ENCODE measurements at places on chromosomes 11 and 22.

DNA sequence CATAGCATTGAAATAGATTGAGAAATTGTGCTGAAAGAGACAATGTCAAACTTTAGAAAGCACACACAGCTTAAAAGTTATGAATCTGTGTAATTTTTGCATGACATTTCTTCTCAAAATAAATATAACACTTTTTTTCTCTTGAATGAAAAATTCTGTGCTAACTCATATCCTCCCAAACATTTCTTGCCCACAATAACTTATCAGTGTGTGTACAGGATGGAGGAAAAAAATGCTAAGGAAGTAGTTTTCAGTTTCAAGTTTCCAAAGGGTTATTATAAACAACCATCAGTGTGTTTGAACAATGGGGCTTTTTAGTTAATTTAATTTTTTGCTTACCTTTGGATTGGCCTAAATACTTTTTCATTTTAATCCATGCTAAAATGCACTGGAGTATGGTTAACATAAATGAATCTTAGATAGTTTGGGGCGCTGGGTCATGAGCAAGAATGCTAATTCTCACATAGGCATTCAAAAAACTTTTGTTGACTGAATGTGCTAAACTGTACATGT is 82.9 kb upstream of the ARHGAP20 start:
- DNase-seq = no peak

DNA sequence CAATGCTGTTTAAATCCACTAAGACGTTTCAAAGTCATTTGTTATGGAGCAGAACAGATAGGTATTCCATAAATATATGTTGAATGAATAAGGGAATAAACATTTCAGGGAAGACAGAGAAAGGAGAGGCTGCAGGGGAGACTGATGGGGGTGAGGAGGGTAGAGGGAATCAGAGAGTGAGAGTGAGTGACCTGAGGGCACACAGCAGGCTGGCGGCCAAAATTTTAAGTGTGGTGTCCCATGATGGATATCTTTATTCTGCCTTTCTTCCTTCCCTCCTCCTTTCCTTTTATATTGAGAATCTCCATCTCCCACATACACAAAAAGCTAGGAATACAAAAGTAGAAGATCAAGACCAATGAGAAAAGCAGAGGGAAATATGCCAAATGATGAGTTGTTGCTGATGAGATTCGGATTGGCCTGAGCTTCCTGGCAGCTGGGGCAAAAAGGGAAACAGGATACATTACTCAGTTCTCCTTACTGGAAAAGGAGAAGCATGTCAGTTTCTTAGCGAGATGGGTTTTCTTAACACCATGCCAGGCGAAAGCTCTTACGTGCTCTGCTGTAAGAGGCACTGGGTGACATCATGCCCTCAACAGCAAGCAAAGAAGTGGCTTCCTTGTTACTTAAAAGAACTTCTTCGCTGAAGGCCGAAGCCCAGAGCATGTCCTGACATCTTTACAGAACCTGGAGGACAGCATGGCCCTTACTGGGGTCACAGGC is 11.2 kb upstream of the CYTH4 start:
- no peak for DNase-seq

- peak; percentile 41 for DNase-seq
These were observed 2.4 kb downstream of the FADS1 start for GRCh38 chr11:61814247-61814957.

DNA sequence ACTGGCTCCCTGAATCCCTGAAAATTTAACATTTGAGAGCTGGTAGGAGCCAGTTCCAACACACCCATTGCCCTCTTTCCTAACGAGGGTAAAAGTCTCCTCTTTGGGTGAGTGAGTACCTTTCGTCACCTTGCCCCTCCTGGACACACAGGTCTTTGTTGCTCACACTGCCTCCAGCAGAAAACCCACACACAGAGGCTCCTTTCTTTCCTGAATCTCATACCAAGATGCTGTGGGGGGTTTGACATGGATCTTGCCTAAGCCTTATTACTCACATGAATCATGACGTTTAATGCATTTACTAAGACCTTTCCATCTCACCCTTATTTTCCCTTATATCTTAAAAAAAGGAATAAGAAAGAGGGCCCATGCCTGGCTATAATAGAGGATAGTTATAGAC is 53.0 kb downstream of the PARVA start:
- no peak for DNase-seq

DNA sequence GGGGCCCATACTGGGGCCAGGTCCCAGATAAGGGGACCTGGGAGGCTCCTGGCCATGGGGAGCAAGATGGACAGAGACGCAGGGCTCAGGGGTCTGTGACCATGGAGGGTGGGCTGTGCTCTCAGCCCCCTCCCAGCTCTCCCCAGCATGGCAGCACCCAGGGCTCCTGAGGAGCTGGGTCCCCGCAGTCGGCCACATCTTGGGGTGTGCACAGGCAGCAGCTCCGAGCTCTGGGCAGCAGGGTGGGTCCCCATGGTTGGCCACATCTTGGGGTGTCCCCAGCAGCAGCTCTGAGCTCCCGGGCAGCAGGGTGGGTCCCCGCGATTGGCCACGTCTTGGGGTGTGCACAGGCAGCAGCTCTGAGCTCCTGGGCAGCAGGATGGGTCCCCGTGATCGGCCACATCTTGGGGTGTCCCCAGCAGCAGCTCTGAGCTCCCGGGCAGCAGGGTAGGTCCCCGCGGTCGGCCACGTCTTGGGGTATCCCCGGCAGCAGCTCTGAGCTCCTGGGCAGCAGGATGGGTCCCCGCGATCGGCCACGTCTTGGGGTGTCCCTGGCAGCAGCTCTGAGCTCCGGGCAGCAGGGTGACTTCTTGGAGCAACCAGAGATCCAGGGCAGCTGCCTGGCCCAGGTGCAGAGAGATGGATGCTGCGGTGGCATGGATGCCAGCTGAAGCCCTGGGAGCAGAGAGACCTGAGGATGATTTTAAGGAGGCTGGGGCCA is 18.3 kb upstream of the MUC5B start:
- no peak for DNase-seq

All from hepatocyte (in vitro differentiated cells).